Activated CD4-positive, alpha-beta memory T cell treated with anti-CD3 and anti-CD28 coated beads, Interleukin-2, amount 10 ng/mL, durations not matched to agents 7 days and 5 days (primary cell): ENCODE measurements at places on chromosomes 7 and 10. TPM values are rescaled to one million over a fixed set of nuclear protein-coding genes. Genes with fewer than 3 reads are reported as not detected.
A peak's percentile ranks its signal among the peaks of the same experiment; 100 is the strongest.

- DNase-seq, result no peak
Measured at GRCh38 chr7:125892434-125892833, 962.8 kb upstream of the POT1 start.

CRHR2 gene
- not detected for total RNA-seq

ELFN1 gene
- 0.08 TPM for total RNA-seq

DNA sequence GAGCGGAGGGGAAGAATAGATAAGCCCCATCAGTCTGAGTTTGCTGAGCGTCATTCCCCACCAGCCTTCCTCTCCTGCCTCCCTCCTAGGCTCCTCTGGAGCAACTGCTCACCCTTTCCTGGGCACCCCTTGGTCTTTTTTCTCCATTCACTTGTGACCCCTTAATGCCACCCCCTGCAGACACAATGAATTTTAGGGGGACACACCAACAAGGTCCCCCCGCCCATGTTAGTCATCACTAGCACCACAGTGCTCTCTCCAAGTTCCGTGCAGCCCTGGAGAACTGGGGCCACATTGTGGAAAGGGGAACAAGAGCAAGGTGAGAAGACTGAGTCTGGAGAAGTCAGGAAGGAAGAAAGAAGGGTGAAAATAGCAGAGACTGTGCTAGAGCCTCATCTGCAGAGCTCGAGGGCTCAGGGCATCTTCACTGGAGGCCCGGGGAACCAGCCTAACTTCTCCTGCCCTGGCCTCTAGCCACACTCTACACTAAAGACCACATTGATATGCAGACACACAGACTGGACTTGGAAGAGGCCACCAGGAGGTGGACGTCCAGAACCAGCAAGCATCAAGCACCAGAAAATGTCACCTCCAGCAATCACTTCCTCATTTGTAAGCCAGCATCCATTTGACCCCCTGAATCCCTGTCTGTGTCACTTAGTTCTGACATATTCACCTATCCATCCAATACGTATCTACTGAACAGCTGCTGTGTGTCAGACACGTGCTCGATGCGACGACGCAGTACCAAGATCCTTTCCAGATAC is 17.5 kb downstream of the RGR start:
- DNase-seq, result peak; percentile 8

COL17A1 gene
- not detected for total RNA-seq

SLC26A3 gene
- total RNA-seq, result not detected

GRCh38 chr7:39560408-39560807 is 5.8 kb upstream of the YAE1 start:
- no peak for DNase-seq

- DNase-seq, result no peak
Measured at GRCh38 chr7:99124236-99124635, 19.7 kb downstream of the SMURF1 start.

GRCh38 chr7:120985130-120985758 is 3.3 kb upstream of the CPED1 start:
- no peak for DNase-seq

IFIT1B gene
- not detected for total RNA-seq

SPDYE6 gene
- not detected for total RNA-seq

ZCCHC24 gene
- total RNA-seq, result 1.5 TPM
